ENCODE measurements at places on chromosomes 11 and 22.
A peak's percentile ranks its signal among the peaks of the same experiment; 100 is the strongest.

- no peak for DNase-seq
Observed at GRCh38 chr11:78192223-78192719, 3.6 kb downstream of the USP35 start.

DNA sequence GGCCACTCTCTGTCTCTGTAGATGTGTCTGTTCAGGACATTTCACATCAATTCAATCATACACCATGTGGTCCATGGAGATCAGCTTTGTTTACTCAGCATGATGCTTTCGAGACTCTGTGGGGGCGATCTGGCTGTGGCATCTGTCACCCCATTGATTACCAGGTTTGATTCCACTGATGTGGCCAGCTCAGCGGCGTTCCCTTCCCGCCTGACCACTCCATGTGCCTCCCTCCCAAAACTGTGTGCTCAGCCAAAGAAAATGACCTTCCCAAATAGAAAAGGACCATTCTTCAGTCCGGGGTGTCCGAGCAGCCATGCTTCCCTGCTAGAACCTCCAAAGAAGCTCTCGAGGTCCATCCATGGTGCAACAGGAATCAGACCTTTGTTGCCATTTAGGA lies 89.1 kb downstream of the BRD1 start:
- no peak for DNase-seq

DNA sequence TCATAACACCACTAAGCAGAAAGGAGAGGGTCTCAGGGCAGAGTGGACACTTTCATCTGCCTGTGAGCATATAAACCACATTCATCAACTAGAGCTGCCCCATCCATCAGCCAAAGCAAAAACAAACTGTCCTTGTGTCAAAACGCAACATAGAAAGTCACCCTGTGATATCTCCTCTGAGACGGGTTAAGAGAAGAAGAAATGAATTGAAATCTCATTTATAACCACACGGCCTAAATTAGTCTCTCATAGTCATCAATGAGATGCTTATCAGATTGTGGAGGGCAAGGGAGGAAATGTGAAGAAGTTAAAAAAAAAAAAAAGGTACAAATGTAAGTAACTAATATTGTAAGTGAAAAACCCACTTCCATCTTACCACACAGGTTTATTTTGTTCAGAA lies 75.7 kb downstream of the SIK3 start:
- DNase-seq = no peak

DNA sequence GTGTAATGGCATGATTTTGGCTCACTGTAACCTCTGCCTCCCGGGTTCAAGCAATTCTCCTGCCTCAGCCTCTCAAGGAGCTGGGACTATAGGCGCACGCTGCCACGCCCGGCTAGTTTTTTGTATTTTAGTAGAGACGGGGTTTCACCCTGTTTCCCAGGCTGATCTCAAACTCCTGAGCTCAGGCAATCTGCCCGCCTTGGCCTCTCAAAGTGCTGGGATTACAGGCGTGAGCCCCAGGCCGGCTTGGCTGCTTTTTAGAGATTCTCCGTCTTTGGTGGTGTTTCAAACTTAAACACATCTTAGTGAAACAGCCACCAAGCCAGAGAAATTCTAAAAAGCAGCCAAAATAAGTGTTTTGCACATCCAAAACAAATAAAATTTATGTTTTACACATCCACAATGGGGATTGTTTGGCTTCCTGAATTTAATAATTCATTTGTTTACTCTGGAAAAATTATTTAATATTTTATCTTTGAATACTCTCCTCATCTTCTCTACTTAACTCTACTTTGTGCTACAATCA lies 18.4 kb downstream of the BCL2L13 start:
- no peak for DNase-seq

GRCh38 chr11:22702031-22702430 lies 35.6 kb downstream of the GAS2 start:
- no peak for DNase-seq

- no peak for DNase-seq
Observed at GRCh38 chr11:85590848-85591483, 36.2 kb downstream of the DLG2 start.

DNA sequence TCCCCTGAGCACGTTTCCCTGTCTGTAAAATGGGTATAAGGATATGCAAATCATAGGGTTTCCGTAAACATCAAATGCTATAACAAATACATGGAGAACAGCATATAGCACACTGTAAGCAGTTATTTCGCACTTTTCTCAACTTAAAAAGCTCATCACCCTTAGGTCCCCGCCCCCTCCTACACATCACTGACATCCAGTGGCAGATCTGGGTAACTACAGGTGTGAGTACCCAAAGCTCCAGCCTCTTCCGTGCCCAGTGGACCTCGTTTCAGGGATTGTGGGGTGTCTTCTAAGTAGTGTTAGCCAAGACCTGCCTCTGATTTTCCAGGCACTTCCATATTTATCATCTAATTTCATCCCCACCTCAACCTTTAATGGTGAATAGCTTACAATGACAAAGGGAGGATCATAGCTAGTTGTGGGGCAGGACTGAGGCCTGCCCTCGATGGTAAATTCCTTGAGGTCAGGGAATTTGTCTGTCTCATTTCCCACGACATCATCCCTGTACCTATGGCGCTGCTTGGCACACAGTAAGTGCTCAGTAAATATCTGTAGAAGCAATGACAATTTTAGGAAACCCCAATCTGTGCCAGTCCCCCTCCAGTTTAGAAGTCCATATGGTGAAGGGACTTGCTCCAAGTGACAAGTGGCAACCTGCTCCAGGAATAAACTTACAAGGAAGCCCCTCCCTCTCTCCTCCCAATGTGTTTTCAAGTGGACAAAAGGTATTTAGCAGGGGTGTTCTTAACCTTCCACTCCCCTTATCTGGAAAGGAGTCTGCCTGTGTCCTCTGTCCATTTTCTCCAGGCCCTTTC lies 340.5 kb downstream of the TENM4 start:
- DNase-seq = no peak

DNA sequence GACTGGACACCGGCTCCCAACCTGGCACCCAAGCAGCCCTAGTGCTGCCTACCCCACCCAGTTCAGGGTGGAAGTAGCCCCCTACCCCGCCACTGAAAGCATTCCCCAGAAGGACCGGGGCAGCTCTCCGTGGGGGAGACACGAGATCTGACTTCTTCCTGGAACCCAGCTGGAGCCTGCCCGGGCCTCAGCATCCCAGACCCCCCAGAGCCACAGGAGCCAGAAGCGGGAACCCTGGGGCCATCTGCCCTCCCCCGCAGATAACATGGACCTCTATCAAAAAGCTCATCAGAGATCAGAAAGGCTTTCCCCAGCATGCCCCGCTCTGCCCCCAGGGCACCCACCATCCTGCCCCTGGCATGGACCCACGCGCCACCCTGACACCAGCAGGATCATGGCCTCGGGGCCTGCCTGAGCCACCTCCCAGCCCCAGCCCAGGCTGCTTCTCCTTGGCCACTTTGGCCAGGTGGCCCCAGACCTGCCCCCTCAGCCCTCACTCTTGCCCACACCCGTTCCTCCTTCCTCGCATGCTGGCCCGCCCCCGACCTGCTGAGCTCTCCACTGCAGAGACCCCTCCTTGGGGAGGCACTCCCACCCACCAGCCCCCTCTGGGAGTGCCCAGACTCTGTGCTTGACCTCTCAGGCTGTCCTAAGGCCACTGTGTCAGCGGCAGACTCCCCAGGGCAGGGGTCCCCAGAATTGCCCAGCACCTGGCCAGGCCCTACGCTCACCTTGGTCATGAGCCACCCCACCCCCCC lies 17.1 kb downstream of the WNT7B start:
- DNase-seq = no peak

DNA sequence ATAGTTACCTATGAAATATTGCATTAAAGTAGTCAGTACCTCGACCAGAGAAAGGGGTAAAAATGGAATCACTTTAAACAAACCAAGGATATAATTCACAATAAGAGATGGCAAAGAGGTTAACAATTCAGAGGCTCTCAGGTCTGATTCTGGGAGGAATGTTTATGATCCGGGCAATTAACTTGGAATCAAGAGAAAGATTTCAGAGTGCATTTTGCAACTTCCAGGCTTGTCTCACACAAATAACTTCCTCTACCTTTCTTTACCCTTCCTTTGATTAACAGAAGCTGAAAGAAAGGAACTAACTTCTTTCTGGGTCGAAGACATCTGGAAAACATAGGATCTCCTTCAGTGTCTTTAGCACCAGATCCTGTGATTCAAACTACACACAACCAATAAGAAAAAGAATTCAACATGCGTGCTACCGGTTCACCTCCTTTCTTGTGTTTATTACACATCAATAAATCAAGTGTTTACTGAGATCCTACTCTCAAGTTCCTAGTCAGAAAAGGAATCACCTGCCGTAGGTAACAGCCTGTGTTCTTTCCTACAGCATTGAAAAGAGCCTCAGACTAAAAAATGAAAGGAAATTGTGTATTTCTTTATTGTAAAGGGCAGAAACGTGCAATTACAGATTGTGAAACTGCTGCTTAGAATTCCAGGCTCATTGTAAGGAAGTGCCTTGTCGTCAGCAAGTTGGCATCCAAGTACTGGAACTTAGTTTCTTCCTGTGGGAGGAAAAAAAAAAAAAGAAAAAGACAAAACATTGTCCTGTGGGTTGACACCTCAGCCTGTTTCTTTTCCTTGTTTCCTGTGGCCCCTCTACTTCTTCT lies 29.5 kb downstream of the CARD18 start:
- no peak for DNase-seq

DNA sequence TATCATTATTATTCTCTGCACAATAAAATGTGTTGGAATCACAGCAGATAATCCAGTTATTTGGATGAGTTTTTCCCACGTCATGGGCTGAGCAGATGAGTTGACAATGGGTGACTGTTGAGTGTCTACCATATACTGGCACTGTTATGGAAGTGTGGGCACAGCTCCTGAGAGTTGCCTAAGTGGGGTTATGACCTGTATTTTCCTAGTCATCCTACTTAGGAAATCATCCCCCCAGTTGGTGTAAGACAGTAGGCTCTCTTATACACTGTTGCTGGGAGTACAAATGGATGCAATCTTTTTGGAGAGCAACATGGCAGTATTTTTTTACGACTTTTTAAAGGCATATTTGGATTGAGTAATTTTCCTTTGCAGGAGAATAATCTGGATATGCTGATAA lies 66.4 kb downstream of the TRAF6 start:
- DNase-seq = no peak

DNA sequence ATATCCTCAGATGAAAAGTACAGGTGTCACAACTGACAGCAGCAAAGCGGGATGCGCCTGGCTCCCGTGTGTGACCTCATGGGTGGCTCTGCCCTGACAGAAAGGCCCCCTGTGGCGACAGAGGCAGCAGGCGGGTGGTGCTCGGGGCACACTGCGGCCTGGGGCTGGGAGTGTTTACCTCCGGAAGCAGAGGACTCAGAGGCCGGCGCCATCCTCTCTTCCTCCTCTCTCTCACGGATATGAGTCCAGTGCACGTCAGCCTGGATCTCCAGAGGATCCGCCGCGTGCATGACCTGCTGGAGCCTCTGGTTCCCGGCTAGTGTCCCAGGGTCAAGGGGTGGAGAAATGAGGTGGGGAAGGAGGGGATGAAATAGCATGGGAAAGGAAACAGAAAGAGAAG lies 53.2 kb upstream of the BID start:
- DNase-seq = no peak

GRCh38 chr11:86802601-86803051 lies 2.3 kb downstream of the PRSS23 start:
- DNase-seq = no peak

GRCh38 chr22:17924735-17925364 lies 99.5 kb downstream of the MICAL3 start:
- no peak for DNase-seq

GRCh38 chr22:23696326-23696851 lies 5.6 kb downstream of the RGL4 start:
- peak; percentile 38 for DNase-seq

- no peak for DNase-seq
Observed at GRCh38 chr11:38842991-38843390, 2245.0 kb upstream of the RAG2 start.

DNA sequence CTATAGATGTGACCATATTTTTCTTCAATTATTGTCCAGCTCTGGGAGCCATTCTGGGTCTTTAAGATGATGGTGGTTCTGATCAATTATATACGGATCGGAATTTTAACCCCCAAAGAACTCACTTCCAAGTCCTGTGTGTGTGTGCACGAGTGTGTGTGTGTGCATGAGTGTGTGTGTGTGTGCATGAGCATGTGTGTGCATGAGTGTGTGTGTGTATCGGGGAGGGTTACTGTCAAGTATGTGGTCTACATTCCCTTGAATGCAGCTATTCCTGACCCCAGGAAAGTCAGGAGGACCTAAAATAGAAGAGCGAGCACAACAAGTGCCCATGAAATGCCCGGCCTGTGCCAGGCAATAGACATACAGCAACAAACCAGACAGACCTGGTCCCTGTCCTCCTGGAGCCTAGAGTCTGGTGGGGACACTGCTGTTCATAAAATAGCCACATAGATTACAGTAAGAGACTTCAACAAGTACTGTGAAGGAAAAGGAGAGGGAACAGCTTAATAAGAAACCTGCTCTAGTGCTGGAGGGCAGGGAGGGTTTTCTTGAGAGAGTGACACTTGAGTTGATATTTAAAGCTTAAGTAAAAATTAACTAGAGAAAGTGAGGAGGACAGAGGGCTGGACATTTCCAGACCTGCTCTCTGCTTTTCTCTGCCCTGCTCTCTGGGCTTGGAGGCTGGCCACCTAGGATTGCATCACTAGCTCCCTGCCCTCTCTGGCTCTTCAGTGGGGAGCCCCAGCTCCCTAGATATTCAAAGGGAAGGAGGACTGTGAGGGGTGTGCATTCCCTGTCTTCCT lies 66.1 kb upstream of the SPON1 start:
- DNase-seq = no peak

- peak; percentile 28 for DNase-seq
Observed at GRCh38 chr11:125348674-125349309, 147.3 kb downstream of the FEZ1 start.

DNA sequence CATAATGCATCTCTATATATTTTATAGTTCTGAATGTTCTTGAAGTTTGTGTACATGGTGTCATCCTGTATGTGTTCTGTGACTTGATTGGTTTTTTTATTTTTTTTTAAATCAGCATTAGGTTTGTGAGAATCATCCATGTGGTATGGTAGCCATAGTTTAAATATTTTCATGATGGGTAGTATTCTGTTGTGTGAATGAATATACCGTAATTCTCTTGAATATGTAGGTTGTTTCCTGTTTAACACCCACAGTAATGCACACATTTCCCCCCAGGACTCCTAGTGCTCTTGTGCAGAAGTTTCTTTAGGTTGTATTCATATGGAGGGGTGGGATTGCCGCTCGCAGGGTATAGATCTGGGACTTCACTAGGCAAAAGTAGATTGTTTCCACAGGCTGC lies 2.0 kb downstream of the PACS1 start:
- no peak for DNase-seq
